ENCODE measurements at places on chromosomes 11 and 22.

GRCh38 chr11:114122686-114123085 lies 63.2 kb downstream of the ZBTB16 start:
- no peak for DNase-seq

DNA sequence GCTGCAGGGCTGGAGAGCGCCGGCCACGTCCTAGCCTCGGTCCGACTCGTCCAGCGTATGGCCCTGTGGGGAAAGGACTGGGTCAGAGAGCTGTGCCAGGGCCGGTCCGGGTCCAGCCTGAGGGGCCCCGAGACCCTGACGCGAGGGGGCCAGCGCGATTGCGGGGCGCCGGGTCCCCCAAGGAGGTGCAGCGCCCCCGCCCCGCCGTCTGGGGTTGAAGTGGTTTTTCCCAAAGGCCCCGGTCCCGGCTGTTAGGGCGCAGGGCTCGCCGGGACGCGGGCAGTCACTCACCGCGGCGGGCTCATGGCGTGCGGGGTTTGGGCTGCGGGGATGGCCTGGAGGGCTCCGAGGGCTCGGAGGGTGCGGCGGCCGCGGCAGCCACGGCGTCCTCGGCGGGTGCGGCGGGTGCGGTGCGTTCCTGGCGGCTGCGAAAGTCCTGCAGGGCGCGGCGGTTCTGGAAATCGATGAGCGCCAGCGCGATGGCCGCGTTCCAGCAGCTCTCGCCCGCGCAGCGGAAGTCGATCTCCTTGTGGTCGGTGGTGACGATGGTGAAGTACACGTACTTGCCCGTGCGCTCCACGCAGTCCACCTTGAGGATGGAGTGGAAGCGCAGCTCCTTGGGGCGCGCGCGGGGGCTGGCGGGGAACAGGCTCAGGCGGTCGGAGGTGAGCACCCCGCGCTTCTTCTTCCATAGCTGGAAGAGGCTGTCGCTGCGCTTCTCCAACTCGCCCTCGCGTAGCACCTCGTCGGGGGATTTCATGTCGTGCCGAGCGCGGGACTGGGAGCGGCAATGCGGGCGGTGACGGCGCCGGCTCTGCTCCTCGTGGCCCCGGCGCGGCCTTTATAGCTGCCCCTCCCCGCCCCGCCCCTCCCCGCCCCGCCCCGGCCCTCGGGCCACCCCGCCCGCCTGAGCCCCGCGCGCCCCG lies at the start of gene PHLDA2:
Gene PHLDA2 (minus strand): TSS at position 816 of the 926 bp plus-strand sequence. CDS start 56 bp downstream, at position 760.
- DNase-seq: peak; percentile 83

GRCh38 chr11:129888451-129888850 lies 6.9 kb downstream of the NFRKB start:
- no peak for DNase-seq

DNA sequence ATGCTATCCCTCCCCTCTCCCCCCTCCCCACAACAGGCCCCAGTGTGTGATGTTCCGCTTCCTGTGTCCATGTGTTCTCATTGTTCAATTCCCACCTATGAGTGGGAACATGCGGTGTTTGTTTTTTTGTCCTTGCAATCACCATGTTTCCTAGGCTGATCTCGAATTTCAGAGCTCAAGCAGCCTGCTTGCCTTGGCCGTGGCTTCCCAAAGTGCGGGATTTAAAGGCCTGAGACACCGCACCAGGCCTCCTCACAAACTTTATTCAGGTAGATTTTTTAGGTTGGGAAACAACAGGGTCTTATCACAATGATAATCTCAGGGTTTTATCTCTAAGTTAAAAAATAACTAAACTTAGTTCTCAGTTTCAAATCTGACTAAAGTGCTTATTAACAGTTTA lies 125.4 kb downstream of the LUZP2 start:
- no peak for DNase-seq

- DNase-seq: peak; percentile 51
Measured at GRCh38 chr22:41094041-41094593, 1.7 kb downstream of the EP300 start.

- DNase-seq: no peak
Measured at GRCh38 chr11:8314916-8315315, 51.2 kb upstream of the LMO1 start.

GRCh38 chr22:20566420-20567260 lies 59.2 kb downstream of the MED15 start:
- DNase-seq: no peak

GRCh38 chr11:63906585-63906984 lies 10.4 kb downstream of the RCOR2 start:
- DNase-seq: peak; percentile 58

GRCh38 chr11:47415091-47415854 lies 6.9 kb downstream of the SLC39A13 start:
- DNase-seq: no peak

DNA sequence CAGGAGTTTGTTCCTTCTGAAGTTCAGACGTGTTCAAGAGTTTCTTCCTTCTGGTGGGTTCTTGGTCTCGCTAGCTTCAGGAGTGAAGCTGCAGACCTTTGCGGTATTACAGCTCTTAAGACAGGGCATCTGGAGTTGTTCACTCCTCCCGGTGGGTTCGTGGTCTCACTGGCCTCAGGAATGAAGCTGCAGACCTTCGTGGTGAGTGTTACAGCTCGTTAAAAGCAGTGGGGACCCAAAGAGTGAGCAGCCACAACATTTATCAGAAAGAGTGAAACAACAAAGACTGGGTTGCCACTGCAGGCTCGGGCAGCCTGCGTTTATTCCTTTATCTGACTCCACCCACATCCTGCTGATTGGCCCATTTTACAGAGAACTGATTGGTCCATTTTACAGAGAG lies 373.1 kb downstream of the ETS1 start:
- no peak for DNase-seq

- DNase-seq: no peak
Measured at GRCh38 chr22:36183446-36183845, 18.2 kb downstream of the APOL4 start.

DNA sequence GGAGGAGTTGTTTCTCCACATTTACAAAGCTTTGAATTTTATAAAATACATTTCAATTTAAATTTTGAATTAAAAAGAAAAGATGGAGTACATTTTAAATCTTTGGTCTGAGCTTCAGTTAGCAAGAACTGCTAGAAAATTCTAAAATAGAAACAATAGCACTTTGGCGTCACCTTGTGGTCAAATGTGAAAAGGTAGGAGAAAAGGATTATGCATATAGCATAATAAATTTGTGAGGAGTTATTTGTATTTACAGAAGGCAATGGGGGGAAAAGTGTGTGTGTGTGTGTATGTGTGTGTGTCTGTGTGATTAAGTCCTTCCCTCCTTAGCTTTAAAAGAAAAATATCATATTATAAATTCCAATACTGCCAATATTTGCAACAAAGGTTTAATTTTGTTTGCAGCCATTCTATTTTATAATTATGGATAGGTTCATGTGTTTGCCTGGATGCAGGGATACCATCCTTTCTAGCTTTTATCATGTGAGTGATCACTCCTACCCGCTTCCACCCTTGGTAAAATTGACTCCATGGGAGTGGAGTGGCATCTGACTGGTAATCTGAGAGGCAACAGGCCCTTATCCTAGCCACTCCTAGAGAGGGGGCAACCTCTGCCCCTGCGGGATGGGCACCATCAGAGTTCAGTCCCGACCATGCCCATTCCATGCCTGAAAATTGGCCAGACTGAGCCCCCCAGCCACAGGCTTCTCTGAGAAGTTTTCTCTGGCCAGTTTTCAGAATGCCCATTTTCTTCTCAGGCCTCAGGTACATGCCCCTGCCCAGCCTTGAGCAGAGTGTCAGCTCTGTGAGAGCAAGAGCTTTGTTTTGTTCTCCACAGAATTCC lies 13.6 kb upstream of the LGR4 start:
- peak; percentile 26 for DNase-seq

All from hepatic stellate cell (primary cell).